Stimulated activated CD8-positive, alpha-beta memory T cell treated with anti-CD3 and anti-CD28 coated beads, Interleukin-7, amount 100 ng/mL, for 1 hour (primary cell): ENCODE measurements at places on chromosomes 7 and 10.

GRCh38 chr10:30386801-30387588, 37.9 kb upstream of the MTPAP start:
- no peak for DNase-seq

DNA sequence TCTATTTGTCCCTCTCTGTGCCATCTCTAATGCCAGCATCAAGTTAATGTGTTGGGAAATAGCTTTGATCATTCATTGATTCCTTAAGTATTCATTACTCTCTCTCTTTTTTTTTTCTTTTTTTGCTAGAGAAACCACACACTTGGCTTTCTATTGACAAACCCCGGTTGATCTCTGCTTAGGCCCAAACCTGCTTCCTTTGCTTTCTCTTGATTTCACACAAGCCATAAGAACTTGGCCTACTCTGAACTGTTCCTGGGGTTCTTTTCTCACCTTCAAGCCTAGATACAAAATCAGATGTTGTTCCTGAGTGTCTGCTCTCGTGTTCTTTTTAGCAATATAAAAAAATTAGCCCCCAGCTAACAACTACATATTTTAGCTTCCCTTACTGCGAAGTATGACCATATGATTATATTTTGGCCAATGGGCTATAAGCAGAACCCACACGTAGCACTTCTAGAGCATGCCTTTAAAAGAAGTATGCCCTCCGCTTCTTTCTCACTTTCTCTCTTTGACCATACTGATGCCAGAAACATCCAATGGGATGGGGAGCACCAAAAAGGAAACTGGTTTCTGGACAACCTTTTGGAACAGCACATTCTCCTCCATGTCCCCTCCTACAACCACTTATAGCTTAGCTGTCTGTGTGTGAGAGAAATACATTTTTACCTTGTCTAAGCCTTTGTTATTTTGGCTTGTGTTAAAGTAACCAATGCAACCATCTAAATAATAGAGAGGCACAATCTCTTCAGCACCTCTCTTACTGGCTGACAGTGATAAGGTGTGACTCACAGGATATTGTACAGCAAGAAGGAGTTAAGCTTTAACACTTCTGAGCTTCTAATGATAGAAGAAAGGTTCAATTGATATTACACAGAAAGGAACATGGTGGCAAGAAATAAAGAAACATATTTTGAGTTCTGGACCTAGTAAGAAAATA, 96.6 kb upstream of the LRRN3 start:
- no peak for DNase-seq

- no peak for DNase-seq
Measured at GRCh38 chr7:2299131-2299829, 15.0 kb downstream of the SNX8 start.

- no peak for DNase-seq
Measured at GRCh38 chr7:99944497-99945070, 15.2 kb upstream of the GJC3 start.

DNA sequence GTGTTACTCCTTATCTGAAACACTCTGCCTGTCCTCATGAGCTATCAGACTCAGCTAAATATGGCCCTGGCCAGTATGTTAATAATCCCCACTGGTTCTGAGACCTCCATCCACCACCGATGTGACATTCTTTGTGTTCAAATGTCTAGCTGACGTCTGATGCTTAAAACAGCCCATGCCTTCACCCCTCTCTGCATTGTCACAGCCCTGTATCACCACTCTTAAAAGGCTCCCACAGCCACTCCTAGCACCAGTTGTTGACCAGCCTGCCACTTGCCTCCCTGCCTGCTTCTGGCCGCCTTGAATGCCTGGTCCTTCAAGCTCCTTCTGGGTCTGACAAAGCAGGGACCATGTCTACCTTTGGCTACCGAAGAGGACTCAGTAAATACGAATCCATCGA, at the start of gene LMOD2:
Gene LMOD2 (plus strand): TSS at position 253 of the 400 bp plus-strand sequence. CDS start 98 bp downstream, at position 351.
- DNase-seq, result no peak

- no peak for DNase-seq
Measured at GRCh38 chr10:71042699-71043098, 154.3 kb upstream of the PCBD1 start.

DNA sequence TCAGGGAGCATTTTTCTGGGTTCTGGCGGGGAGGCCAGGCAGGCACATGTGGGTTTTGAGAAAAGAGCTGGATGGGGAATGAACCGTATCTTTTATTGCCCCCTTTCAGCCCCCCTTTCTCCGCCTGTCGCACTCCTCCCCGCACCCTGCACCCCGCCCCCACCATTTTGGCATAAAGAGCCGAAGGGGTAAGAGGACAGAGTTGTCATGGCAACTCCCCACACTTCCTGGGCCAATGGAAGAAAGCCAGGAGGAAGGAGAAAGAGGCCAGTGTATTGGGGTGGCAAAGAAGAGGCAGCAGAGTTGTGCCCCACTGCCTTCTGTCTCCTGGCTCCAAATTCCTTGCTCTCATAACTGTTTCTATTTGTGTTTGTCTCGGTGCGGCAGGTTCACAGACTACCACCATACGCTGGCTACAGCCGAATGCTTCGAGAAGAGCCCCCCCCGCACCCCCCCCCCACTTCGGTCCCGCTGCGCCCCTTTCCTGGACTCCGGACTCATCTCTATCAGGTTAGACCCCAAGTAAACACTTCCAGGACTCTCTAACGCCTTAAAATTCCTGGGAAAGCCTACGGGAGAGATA, 3.4 kb downstream of the KCNIP2 start:
- no peak for DNase-seq

- no peak for DNase-seq
Measured at GRCh38 chr7:22671177-22671879, 55.7 kb upstream of the IL6 start.

DNA sequence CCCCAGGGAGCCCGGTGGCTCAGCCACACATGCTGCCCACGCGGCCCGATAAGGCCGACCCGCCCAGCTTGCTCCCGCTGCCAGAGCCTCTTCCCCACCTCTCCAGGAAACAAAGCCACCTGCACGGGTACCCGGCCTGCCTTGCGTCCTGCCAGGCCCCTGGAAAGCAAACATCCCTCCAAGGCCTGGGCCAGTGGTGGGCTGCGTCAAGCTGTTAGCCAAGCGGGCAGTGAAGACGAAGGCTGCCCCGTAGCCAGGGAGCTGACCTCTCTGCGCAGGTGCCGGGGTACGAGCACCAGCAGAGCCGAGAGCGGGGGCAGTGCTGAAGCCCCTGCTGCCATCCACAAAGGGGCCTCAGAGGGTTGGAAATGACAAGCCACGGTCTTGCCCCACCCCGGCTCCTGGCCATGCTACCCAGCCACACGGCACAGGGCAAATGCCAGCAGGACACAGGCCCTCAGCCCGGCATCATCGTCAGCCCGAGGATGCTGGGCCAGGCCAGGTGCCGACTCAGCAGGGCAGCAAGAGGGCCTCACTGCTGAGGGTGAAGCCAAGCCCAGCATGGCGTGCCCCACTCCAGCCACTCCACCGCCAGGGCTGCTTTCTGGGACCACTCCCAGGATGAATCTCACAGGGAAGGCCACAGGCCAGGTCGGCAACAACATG, 140.0 kb downstream of the PTPRN2 start:
- no peak for DNase-seq

DNA sequence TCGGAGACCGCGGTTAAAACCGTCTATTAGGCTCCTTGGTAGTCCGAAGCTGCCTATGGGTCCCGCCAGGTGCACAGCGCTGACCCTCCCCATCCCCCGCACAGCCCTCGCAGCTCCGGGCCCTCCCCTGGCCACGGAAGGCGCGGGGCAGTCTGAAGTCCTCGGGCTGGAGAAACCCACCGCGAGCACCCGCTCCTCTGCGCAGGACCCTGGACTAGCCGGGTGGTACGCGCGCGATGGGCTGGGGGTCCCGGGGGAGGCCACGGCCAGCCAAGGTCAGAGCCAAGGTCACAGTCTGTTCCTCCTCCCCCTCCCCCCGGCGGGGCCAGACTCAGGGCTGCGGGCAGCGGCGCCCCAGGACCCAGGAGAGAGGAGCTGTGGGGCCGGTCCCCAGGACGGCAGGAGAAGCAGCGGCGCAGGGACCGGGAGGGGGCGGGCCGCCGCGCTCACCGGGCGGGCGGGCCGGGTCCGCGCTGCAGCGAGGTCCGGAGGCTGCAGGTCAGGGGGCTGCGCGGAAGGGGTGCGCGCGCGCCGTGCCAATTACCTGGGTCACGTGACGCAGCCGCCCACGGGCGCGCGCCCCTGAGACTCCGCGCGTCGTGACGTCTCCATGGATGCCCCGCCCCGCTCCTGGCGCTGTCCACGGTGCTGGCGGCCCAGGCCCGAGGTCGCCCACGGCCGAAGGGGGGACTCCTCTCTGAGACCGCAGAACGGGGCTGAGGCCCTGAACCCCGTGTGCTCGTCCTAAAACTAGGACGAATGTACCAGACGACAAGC, at the start of gene OGDHL:
Gene OGDHL (minus strand): TSS at position 535 of the 777 bp plus-strand sequence. CDS start 3,731 bp downstream, outside the sequence.
- no peak for DNase-seq

DNA sequence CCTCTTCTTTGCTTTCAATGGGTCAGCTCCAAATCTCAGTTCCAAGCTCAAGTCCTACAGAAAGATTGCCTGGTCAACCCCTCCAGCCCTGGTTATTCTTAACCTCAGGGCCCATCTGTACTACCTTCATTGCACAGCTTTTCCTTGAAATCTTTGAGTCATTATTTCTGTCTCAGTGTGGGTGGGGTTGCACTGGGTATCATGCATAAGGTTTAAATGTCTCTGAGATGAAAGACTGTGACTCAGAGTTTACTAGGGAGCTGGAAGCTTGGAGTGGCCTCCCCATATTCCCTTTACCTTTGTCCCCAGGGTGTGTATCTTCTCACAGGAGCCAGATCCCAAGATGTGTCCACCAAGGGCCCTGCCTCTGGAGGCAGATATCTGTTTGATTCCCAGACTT, 3.3 kb upstream of the OR6V1 start:
- no peak for DNase-seq

DNA sequence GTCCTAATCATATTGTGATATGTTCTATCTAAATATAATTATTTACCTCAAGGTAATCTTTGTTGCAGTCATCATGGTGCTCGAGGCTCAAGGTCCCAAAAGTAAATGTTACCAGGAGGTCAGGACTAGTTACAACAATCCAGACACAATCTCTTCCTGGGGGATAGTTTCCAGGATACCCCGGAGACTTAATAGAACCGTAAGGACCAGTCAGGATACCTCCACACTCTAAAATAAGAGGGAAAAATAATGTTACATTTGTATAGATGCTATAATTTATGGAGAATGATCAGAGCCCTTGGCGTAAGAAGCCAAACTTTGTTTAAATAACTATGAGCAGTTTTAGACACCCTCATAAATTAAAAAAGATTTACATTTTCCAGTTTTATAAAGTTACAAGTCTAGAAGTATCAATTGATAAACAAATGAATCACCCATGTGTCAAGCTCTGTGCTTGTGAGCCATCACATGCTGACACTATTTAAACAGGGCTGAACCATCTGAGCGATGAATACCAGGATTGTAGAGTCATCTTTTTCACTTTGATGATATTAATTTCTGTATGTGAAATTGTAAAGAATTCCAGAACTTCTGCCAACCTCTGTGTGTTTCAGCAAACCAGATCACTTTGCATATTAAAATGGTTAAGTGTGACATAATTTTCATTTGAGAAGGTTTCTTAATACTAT, 41.3 kb downstream of the CUBN start:
- no peak for DNase-seq

DNA sequence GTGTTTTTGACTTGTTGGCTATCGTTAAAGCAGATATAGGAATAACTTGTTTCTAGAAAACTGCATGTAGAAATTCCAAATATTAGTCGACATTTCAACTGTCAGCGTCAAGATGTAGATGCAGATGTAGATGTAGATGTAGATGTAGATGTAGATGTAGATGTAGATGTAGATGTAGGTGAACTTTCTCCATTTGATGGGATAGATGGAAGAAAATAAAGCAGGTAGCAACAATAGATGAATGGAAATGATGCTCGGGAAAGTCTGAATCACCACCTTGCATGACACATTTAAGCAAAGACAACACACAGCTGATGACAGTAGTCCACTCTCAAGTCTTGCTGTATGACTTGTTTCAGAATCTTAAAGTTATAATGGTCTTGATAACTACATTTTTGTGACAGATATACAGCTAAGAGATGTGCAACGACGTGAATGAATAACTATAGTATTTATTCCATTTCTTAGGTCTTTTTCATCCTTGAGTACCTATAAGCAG, 53.5 kb downstream of the SND1 start:
- no peak for DNase-seq

DNA sequence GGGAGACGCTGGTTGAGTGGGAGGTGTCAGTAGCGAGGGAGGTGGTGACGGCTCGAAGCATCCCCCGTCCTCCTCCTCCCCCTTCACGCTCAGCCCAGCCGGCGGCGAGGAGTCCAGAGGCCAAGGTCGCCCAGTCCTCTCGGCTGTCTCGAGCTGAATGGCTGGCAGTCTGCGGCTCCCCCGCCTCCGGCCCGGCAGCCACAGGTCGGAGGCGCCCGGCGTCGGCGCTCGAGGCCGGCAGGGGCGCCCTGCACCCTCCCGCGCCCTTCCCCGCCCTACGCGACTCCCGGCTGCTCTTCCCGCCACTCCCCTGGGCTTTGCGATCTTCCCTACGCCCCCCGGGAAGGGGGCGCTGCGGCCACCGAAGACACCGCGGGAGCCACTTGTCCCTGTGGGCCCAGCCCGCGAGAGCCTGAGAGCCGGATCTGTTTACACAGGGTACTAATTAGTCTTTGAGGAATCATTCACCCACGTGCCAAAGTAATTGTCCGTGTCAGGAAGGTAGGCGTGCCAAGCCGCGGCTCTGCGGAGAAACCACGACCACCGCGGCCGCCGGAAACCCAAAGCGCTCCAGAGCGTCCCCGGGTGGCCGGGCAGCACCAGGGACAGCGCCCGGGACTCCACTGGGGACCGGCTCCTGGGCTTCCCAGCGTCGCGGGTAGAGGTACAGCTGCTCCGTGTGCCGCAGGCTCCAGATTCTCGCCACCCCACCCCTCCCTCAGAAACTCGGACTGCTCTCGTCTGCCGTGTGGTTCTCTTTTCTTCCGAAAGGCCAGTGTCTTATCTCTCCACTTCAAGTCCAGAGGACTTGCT, at the start of gene NXPH1:
Gene NXPH1 (plus strand): TSS at position 133 of the 813 bp plus-strand sequence.
- no peak for DNase-seq

DNA sequence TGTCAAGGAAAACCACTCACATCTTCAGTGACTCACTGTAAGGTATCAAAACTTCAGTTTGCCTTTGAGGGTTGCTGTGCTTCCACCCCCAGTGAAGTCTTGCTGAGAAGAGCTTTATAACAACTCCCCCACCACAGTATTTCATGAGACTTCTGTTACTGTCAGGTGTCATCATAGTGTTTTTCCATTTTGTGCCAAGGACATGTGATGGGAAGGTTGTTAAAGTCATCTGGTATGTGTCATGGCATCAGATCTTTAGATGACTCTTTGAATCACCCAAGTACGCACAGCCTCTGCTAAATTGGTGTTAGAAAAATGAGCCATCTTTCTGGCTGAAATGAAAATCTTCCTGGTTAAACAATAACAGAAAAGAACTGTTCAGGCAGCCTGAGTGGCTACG, 115.0 kb upstream of the CCDC6 start:
- no peak for DNase-seq

GRCh38 chr7:22675917-22676343, 51.1 kb upstream of the IL6 start:
- no peak for DNase-seq

DNA sequence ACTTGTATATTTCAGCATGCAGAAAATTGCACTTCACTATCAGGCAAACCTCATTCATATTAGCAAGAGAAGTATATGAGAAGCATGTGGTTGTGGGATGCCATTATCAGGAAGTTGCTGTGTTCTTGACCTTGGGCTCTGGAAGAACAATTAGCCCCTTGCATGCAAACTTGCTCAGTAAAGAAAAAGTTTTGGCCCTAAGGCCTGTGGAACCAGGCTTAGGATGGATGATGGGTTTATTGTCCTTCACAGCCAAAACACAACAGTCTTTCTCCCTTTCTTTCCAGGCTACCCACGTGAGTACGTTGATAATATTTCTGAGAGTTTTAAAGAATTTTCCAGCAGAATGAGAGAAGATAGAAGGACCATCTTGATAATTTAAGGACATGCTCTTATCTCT, 166.4 kb downstream of the AUTS2 start:
- no peak for DNase-seq
